Activated naive CD8-positive, alpha-beta T cell treated with anti-CD3 and anti-CD28 coated beads, Interleukin-2, amount 10 ng/mL, durations not matched to agents 7 days and 5 days (primary cell): ENCODE measurements at places on chromosomes 11 and 22. TPM values are rescaled to one million over a fixed set of nuclear protein-coding genes. Genes with fewer than 3 reads are reported as not detected.

Gene CD3D
- total RNA-seq = 433 TPM

Gene RASSF10
- total RNA-seq = not detected

Gene TRIM29
- total RNA-seq = not detected

Gene PATE2
- total RNA-seq = not detected

Gene OR51E2
- total RNA-seq = not detected

Gene MLC1
- total RNA-seq = 4.9 TPM

Gene LRRC56
- 4.3 TPM for total RNA-seq

Gene ALDH3B1
- total RNA-seq = 0.45 TPM

Gene MN1
- total RNA-seq = 0.30 TPM

Gene ARVCF
- 1.5 TPM for total RNA-seq

Gene XKR3
- not detected for total RNA-seq

Gene CDHR5
- total RNA-seq = not detected

Gene OR52M1
- not detected for total RNA-seq

Gene GRIK4
- total RNA-seq = not detected

Gene PAMR1
- total RNA-seq = not detected

Gene FXYD2
- 31.2 TPM for total RNA-seq

Gene OR5AK2
- not detected for total RNA-seq

Gene TRIM48
- not detected for total RNA-seq

Gene ROBO4
- total RNA-seq = not detected

Gene AIFM3
- total RNA-seq = 0.37 TPM

Gene LINC01488
- total RNA-seq = not detected

Gene TSSK2
- not detected for total RNA-seq

Gene IGF2
- not detected for total RNA-seq

Gene SORL1
- 179 TPM for total RNA-seq

Gene FBLN1
- not detected for total RNA-seq

Gene MOGAT2
- total RNA-seq = not detected

Gene C11orf65
- 0.80 TPM for total RNA-seq

Gene TSPAN4
- total RNA-seq = 20.3 TPM

Gene CASP1
- 93.6 TPM for total RNA-seq

Gene PTS
- 20.9 TPM for total RNA-seq

Gene KRTAP5-7
- total RNA-seq = not detected

Gene TRIOBP
- total RNA-seq = 41.4 TPM
